ENCODE measurements at places on chromosomes 7 and 10.
A peak's percentile ranks its signal among the peaks of the same experiment; 100 is the strongest.

GRCh38 chr7:131285556-131285955 is 42.1 kb upstream of the MKLN1 start:
- DNase-seq = no peak

DNA sequence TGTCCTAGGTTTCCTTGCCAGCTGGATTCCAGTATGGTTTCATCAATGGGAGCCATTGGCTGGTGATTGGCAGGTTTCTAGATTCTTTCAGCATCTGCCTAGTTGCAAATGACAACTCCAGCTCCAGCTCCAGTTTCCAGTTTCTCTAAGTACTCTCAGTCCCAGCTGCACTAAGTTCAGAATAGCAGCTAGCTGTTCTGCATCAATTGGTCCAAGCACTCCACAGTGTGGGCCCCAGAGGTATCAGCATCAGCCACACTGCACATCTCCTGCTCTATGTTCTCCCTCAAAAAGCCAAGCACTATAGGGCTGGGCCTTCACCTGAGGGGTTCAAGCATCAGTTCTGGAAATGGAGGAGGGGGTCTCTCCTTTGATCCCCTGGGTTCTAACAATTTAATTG is 143.4 kb downstream of the VPS50 start:
- DNase-seq = no peak

- DNase-seq = no peak
These were observed 126.3 kb upstream of the CELF2 start for GRCh38 chr10:10891124-10892082.

DNA sequence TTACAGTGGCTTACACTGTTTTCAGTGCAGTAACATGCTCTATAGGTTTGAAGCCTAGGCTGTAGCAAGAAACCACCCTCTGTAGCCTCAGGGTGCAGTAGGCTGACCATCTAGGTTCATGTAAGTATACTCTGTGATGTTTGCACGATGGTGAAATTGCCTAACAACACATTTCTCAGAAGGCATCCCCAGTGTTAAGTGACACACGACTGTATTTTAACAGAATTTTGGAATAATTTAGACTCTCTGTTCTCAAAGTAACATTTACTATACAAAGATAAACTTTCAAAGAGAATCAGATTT is 44.6 kb upstream of the BHLHA15 start:
- no peak for DNase-seq

DNA sequence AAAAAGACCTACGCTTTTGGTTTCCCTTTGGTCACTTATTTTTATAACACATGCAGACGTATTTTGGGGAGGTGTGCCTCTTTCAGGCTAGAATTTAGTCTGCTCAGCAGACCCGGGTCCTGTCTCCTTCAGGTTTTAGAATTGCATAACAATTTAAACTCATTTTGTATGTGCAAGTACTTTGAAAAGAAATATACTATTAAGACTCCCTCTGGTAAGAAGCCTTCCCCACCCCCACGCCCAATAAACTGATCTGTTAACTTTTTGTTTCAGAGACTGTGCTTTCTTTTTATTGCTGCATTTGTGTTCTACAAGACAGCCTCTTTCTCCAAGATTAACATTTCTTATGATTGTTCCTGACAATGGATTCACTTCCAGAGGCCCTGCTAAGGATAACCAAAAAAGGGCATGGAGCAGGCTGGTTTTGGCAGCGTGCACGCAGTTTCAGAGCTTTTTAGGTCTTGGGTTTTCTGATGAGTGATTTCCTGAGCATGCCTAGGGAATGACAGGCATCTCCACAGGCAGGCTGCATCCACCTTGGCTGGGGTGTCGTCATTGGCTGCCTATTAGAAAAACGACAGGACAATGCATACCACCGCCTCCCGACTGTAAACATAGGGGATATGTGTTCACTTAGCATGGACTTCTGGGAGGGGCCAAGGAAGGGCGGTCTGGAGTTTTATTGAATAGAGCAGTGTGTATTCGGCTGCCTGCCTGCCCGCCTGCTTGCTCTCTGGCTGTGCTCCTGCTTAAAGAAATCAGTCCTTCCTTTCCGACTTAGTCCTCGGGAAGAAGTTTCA is at the start of gene CALD1:
TSS of gene CALD1 (plus strand) at position 694 of the 800 bp plus-strand sequence. CDS start 88,100 bp downstream, outside the sequence.
- DNase-seq = no peak

- no peak for DNase-seq
These were observed 71.1 kb upstream of the MYL10 start for GRCh38 chr7:101699881-101700823.

GRCh38 chr10:93806903-93807302 is 49.2 kb downstream of the LGI1 start:
- DNase-seq = no peak

DNA sequence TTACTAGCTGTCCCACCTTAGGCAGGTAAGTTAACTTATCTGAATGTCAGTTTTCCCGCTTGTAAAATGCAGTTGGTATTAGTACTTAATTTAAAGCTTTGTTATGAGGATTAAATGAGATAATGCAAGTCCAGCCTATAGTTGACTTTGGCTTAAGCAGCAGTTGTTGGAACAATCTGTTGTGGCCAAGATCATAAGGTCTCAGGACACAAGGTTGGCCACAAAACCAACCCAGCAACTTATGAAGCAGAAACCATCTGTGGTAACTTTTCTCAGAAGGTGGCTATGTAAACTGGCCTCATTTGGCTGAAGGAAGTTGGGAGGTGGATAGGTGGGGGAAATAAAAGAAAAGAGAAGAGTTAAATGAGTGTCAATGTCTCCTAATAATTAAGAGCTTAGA is 29.4 kb downstream of the ENTPD1 start:
- DNase-seq = no peak

DNA sequence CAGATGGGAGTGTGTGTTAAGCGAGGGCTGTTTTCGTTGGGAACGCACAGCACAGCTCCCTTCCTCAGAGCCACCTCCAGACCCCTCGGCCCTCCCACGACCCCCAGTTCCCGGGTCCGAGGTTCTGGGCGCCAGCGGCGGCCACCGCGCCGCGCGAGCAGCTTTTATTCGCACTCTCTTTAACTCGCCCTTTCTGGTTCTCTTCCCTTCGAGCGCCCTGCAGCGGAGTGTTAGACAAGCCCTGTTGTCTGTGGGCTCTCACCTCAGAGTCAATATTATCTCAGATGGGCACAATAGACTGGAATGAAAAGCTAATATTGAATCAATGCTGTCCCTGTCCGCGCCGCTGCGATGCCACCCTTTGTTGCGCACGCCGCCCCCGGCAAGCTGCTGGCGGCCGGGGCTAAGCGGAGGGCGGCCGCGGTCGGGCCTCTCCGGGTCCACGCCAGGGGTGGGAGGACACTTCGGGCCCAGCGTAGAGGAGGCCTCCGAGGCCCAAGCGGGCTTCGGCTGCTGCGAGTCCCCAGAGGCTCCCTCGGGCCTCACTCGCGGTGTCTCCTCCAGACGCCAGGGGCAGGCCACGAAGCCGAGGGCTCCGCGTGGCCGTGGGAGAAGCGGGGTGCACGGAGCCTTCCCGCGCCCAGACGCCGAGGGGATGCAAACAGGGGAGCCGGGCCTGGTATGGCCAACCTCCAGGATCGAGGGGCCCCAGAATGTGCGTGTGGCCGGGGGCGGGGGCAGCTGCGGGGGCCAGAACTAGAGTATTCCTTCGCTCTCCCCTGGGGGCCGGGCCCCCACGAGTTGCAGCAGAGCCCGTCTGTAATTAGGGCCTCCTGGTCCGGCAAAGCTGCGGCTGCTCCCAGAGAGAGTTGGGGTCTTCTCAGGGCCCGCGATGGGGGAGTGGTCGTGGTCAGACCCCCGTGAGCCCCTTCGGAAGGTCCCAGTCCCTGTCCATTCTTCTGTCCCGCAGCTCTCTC is 7.9 kb upstream of the EMX2 start:
- no peak for DNase-seq

GRCh38 chr10:5361966-5362365 is 2.8 kb upstream of the UCN3 start:
- no peak for DNase-seq

- no peak for DNase-seq
These were observed 3.5 kb downstream of the FOXP2 start for GRCh38 chr7:114418117-114418516.

- DNase-seq = no peak
These were observed 258.2 kb downstream of the MAD1L1 start for GRCh38 chr7:1974290-1975101.

GRCh38 chr10:131113709-131114291 is 197.7 kb downstream of the TCERG1L start:
- DNase-seq = no peak

DNA sequence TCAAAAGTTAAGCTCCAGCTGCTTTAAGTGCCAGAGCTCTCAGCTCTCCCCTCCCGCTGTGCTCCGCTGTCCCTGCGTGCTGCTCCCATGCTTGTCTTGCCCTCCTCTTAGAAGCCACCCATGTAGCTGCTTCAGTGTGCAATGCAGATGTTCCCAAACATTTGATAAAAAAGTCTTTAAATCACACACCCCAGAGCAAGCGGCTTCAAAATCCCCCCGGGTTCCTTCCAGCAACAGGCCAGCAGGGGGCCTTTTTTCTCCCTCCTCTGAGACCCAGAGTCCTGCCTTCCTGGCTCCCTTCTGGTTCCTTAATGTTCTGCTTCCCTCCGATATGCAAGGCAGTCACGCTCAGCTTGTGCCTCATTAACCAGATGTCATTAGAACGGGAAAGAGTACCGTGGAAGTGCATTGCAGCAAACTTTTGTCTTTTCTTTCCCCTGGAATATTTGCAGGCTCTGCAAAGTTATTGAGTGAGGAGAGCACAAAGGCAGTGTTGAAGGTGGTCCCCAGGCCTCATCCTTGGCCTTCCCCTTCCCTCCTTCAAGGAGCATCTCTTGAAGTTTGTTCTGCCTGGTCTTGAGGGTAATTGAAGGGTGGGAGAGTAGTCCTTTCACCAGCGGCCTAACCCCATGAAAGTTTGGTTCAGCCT is 25.5 kb downstream of the LDB3 start:
- DNase-seq = peak; percentile 56

GRCh38 chr7:27688056-27688455 is 25.4 kb upstream of the HIBADH start:
- DNase-seq = no peak

GRCh38 chr7:120927454-120928103 is 23.0 kb upstream of the ING3 start:
- no peak for DNase-seq

DNA sequence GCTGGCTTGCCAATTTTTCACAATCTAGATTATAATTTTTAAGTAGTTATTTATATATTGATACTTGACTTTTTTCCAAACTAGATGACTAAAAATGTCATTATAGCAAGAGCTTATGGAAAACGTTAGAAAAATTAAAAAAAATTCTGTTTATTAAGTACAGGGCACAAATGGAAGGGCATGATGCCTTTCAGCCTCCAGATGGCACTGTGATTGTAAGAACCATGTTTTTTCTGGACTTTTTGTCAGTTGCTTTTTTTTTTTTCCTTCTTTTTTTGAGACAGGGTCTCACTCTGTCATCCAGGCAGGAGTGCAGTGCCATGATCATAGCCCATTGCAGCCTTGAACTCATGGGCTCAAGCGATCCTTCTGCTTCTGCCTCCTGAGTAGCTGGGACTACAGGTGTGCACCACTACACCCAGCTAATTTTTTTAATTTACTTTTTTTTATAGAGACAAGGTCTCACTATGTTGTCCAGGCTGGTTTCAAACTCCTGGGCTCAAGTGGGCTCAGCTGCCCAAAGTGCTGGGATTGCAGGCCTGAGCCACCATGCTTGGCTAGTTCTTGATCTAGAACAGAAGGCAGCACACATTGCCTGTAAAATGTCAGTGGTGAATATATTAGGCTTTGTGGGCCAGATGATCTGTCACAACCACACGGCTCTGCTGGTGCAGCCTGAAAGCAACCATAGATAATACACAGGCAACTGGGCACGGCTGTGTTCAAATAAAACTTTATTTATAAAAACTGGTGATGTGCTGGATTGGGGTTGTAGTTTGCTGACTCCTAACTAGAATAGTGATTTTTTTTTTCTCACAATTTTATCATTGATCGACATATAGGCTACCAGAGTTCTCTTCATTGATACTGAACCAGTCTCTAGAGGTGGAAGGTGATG is 27.4 kb downstream of the UCMA start:
- no peak for DNase-seq

DNA sequence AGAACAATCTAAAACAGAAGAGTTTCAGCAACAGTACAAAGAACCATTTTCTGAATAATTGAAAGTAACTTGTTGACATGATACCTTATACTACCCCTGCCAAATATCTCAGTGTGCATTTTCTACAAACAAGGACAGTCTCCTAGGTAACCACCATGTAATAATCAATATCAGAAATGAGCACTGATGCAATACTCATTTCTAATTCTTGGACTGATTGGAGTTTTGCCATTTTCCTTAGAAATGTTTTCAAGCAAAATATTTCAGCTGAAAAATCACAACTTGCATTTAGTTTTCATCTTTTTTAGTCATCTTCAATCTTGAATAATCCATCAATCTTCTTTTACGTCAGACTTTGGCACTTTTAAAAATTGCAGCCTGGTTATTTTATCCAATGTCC is 420.2 kb downstream of the CDC14C start:
- no peak for DNase-seq

DNA sequence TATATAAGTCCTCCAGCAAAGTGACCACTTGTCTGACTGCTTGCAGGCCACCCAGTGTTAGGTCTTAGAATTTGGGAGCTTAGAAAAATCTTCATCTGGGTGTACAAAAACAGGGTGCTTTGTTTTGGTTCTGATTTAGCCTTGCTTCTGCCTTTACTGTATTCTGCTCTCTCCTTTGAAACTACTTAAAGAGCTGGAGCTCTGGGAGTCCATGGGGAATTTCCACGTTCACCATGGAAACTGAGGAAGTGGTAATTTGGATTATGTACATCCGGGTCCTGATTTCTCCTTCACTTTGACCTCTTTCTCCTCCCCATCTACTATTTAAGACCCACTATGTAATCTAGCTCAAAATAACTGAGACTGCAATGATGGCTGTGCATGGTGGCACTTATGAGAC is 103.0 kb downstream of the JAZF1 start:
- no peak for DNase-seq

- no peak for DNase-seq
These were observed 33.3 kb upstream of the HHEX start for GRCh38 chr10:92656266-92656961.

- no peak for DNase-seq
These were observed 89.0 kb upstream of the PPP2R2D start for GRCh38 chr10:131811630-131812403.

- DNase-seq = no peak
These were observed 233.9 kb upstream of the AOAH start for GRCh38 chr7:36958111-36958733.

GRCh38 chr7:55086413-55087201 is 67.8 kb downstream of the EGFR start:
- DNase-seq = no peak

DNA sequence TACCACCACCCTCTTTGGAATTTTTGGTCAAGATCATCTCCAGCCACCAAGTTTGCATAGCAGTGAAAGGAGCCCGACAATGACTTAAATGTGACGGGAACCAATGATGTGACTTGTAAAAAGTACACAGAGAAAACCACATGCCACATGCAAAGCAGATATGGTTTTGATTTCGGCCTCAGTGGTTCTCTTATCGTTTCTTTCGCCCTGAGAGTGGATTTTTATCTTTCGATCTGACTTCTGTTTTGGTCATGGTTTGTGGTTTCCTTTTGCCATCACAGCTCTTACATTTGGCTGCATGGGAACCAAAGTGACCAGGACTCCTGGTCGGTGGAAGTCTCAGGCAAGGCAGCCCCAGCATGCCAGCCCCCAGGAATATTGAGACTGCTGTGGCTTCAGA is 31.5 kb downstream of the TCF7L2 start:
- peak; percentile 30 for DNase-seq

Data from GM12891 (cell line).